ENCODE measurements at places on chromosomes 3 and 15.

GRCh38 chr3:131110087-131110486 is 83.4 kb downstream of the NEK11 start:
- DNase-seq, result no peak

DNA sequence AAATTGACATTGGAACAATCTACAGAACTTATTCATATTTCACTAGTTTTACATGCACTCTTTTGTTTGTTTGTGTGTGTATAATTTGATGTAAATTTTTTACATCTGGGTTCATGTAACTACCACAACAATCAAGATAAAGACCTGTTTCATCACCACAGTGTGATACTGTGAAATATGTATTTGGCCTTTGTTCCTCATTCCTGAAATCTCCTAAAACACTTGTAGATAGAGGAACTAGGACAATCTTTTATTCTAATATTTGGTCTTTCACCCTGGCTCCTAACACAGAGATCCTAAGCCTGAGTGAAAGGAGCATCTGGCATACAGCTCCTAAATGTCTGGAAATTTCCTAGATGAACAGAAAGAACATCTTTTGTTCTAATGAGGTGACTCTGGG is 155.0 kb upstream of the GPR149 start:
- peak; percentile 8 for DNase-seq

DNA sequence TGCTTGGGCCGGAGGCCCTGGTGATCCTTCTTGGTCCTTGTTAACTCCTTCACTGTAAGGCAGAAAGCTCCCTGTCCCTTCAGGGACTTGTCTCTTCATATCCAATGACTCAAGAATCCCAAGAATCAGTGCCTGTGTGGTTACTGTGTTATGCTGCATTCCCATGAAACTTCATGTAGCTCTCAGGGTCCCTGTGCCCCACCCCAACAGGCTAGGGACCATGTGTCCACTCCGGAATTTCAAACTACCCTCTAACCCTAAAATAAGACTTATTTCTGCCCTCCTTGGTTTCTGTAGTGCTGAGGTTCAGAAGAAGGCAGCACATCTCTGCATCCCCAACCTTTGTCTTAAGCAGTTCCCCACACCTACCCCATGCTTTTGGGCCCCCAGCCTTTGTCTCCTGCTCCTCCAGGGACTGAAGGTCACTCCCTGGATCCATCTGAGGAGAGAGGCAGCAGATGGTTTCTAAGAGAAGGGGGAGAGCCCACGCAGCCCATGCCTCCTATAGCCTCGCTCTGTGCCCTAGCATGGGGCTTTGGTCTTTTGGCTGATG is 531 bp upstream of the MAP1A start:
- DNase-seq, result no peak

DNA sequence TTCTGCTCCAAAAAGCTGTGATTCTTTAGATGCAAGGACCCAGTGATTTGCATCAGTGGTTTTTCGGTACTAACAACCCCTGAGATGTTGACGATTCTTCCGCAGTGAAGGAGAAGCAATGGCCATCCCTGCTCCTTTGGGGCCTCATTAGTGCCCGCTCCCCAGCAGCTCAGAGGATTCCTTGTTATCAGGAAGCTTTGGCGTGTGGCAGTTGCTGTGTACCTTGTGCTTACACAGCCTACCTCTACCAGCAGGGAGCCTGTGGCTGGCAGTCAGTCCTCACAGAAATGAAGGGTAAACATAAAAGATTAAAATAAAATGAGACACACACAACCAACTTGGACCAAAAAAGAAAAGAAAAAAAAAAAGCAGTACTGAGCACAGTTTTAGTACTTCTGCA is 55.2 kb downstream of the CNTN3 start:
- no peak for DNase-seq

- no peak for DNase-seq
Measured at GRCh38 chr3:53725387-53725995, 120.7 kb downstream of the CHDH start.

GRCh38 chr3:12842469-12842868 is 1.1 kb upstream of the RPL32 start:
- DNase-seq, result no peak

- no peak for DNase-seq
Measured at GRCh38 chr15:48928877-48929538, 34.7 kb downstream of the SHC4 start.

GRCh38 chr3:57983734-57984518 is 24.3 kb upstream of the FLNB start:
- DNase-seq, result peak; percentile 97

GRCh38 chr3:130725746-130726145 is 20.9 kb downstream of the PIK3R4 start:
- DNase-seq, result no peak

DNA sequence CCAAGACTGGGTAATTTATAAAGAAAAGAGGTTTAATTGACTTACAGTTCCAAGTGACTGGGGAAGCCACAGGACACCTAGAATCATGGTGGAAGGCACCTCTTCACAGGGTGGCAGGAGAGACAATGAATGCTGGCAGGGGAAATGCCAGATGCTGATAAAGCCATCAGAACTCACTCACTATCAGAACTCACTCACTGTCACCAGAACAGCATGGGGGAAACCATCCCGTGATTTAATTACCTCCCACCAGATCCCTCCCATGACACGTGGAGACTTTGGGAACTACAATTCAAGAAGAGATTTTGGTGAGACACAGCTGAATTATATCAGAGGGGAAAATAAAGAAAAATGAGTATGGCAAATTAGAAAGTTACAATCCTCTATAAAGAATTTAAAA is 310.9 kb downstream of the BCHE start:
- DNase-seq, result no peak

DNA sequence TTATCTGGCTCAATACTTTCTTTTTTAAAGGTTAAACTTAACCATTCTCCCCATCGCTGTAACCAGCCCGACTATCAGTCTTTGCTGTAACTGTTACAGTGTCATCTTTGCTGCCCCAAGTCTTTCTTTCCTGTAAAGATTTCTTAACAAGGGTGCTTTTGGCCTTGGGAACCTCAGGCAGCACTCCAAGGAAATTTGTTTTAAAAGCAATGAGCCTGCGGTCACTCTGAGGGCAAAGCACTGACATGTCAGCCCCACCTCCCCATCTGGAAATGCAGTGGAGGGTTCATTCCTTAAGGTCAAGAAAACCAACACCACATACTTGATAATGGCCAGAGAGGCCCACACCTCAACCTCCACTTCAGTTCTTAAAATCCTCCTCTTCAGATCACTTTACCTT is 3.2 kb downstream of the TRANK1 start:
- DNase-seq, result no peak

DNA sequence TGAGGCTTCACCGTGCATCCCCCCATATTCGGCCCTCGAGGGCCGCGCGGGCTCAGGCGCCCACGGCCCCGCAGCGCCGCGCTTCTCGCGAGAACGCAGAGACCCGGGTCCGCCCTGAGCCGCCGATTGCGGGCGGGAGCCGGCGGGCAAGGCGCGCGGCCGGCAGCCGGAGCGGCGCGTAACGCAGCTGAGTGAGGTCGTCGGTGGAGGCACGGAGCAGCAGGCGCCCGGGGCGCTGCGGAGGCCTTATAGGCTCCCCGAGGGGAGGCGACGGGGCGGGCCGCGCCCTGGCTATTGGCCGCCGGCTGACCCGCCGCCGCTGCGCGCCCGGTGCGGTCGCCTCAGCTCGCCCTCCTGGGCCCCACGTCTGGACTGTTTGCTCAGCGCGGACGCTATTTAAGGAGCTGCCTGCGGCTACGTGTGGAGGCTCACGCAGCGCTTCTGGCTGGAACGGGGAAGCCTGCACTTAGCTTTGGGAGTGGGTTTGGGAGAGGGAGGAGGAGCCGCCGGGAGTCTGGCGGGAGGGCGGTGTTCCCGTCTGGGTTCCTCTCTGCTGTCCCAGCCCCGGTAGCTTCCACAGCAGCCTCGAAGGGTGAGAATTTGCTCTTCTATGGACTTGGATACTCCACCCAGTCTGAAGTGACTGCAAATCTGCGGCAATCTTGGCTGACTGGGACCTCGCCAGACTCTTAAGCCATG is at the start of gene PLOD2:
PLOD2 (minus strand) TSS at position 221 of the 699 bp plus-strand sequence; CDS start at position 26, 195 bp downstream.
- peak; percentile 73 for DNase-seq

- DNase-seq, result no peak
Measured at GRCh38 chr15:64824929-64825430, 467 bp downstream of the PIF1 start.

DNA sequence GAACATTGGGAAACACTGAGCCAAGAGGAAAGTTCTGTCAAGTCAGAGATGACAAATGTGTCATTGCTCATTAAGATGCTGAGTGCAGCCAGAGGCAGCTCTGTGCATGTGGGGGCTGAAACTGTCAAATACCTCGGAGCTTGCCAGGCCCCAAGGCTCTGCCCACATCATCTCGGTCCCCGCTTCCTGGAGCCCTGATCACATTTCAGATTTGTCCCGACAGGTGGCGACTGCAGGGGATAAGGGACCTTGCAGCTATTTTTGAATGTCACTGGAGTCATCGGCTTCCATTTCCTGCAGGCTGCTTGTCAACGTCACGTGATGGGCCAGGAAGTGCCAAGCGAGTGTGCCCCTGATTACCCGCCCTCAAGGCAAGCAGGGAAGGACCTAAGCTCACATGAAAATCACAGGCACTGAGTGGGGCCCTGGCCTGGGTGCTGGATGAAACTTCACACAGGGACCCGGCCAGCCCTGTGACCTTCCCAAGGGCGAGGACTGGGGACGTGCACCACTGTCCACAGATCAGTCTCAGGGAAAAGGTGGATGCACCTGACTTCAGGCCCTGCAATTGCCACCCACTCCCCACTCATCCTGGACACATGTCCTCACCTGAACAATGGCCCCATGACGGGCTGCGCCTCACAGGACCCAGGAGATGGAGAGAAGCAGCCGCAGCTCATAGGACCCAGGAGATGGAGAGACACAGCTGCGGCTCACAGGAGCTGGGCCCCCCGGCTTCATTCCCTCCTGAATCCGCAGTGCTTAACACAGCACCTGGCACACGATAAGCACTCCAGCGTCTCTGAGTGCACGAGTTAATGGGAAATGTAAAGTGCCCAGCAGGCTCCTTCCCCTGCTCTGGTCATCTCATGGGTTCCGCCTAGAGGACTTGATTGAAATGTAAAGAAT is 73.4 kb downstream of the NUP210 start:
- DNase-seq, result peak; percentile 61

DNA sequence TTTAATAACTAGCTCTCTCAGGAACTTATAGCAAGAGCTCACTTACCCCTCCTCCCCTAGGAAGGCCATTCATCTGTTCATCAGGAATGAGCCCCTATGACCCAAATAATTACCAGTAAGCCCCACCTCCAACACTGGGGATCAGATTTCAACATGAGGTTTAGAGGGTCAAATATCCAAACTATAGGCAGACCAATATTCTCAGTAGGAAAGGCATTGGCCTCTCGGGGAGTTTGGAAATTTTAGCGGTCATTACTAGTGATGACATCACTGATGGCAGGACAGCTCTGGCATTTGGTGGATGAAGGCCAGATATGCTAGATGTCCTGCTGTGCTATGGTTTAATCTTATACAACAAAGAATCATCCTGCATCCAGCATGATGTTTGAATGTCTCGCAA is 15.2 kb upstream of the CD47 start:
- DNase-seq, result no peak

GRCh38 chr3:187735837-187736236 is 9.4 kb downstream of the BCL6 start:
- DNase-seq, result peak; percentile 64

- DNase-seq, result no peak
Measured at GRCh38 chr15:33742800-33743199, 225.5 kb upstream of the CHRM5 start.

- no peak for DNase-seq
Measured at GRCh38 chr3:87307805-87308204, 31.4 kb upstream of the POU1F1 start.

DNA sequence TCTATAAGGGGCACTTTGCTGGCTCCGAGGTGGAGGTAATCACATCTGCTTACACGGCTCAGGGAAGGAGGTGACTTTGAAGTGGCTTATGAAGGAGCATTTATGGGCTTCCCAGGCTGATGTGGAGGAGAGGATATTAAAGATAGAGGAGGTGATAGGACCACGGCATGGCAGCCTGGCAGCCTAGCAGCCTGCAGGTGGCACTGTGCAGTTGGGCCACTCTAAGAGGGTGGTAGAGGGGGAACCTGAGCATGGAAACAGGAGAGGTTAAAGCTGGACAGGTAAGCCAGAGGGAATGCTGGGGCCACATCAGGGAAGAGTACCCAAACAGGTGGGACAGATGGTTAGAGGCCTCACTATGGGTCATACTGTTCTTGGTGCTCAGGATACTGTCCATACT is 375.0 kb downstream of the WDR72 start:
- no peak for DNase-seq

DNA sequence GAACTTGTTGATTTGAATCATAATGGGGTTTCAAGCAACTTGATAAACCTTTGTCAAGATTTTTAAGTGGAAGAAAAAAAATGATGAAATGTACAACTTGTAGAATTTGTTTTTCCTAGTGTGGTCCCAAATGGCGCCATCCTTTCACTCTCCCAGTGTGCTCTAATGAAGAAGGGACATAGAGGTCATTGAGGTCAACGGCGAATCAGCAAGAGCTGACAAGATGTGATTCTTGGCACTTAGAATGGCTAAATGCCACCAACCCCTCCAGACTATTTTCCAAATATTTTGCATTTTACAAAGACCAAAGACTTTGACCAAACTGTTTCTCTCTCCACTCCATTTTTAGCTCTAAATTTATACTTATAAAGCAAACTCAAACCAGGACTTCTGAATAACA is 320.2 kb upstream of the MME start:
- no peak for DNase-seq

DNA sequence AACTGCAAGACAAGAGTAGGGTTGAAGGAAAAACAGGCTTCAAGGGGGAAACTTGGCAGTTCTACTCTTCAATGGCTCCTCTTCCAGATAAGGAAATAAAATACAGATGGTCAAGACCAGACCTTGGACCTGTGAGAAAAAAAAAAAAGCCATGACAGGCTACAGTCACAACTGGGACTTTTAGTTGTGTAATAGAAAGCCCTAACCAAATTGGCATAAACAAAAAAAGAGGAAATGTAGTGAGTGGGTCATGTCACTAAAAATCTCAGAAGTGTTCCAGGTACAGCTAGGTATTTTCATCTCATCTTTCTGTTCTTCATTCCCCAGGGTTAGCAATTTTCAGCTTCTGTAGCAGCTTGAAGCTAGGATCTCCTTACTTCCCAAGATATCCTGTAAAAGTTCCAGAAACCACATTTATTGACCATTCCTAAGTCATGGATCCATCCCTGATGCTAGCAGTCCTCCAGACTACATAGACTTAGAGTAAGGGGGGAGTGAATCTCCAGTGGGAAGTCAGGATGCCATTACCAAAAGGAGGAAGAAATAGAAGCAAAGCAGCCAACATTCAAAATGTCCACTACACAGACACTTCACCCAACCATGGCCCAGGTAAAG is 61.0 kb upstream of the CSTA start:
- no peak for DNase-seq

DNA sequence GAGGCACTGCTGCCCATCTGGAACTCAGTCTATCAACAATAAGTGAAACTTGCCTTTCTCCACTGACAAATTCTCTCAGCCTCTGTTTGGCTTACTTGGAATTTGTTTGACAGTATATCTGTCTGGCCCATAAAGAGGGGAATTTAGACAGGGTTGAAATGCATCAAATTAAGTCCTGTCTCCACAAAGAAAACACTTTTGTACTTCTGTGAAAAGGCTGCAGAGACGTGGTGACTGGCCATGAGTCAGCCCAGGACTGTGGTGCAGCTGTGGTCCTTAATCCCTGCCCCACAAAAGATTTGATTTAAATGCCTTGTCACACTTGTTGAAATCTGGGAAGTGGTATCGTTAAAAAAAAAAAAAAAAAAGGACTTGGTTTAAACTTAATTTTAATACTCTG is 47.5 kb downstream of the RYR3 start:
- DNase-seq, result no peak

GRCh38 chr15:51818150-51818549 is 11.3 kb upstream of the TMOD3 start:
- DNase-seq, result no peak

GRCh38 chr3:174413062-174413912 is 445.8 kb upstream of the NAALADL2 start:
- DNase-seq, result no peak
